ENCODE measurements at places on chromosomes 12 and 14.

DNA sequence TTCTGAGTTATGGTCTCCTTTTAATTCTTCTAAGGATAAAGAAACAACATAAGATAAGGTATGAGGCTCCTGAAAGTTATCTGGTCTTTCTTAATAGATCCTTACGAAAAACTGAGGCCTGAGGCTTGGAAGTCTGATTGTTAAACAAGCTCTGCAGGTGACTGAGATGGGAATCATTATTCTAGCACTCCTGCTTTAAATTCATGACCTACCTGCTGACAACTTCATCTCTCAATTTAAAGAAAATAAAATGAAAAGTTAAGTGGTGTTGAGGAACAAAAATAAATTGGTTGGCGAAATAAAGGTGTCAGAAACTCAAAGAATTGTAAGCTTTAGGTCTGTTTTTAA, 80.1 kb downstream of the FAR2 start:
- no peak for DNase-seq

DNA sequence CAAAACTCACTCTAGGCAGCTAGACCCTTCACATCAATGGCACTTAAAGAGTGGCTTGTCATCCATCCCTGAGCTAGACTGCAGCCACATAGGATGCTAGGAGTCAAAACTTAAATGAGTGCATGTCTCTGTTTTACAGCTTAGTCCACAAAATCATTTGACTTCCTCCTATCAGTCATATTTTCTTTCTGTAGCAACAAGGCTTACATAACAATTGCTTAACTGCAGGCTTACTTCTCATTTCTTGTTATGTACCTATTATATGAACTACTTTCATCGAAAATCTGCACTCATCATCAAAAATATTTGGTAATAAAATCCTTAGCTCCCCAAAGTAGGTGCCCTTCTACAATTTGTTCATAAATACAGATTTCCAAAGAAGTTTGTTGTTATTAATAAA, 30.1 kb downstream of the CLEC1A start:
- no peak for DNase-seq

DNA sequence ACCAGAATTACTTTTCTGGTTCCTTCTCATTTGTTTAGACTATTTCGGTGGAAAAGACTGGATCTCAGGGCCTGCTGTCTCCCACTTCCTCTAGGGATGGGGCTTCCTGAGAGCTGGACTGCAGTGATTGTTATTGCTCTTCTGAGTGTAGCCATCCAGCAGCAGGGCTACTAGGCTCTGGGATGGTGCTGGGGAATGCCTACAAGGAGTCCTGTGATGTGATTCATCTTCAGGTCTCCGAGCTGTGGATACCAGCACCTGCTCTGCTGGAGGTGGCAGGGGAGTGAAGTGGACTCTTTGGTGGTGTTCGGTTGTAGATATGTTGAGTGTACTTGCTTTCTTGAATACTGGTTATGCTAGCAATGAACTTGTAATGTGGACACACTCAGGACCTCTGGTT, 42.7 kb downstream of the AEBP2 start:
- no peak for DNase-seq

DNA sequence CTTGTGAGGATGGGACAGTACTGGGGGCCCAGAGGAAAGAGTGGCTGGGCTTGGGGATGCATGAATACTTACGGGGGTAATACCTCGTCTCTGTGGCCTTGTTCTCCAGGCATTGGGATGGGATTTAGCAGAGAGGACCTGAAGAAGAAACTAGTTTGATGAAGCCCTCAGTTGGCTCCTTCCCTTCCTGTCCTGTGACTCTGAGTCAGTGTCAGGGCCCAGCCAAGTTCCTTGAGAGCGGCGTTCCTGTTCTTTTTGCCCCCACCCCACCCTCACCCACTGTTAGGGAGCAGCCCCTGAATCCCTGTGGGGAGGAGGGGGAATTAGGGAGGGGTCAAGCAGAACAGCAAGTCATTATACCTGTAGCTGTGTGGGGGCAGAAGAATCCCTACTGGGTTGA, 5.2 kb upstream of the LRP1-AS start:
- DNase-seq = no peak

DNA sequence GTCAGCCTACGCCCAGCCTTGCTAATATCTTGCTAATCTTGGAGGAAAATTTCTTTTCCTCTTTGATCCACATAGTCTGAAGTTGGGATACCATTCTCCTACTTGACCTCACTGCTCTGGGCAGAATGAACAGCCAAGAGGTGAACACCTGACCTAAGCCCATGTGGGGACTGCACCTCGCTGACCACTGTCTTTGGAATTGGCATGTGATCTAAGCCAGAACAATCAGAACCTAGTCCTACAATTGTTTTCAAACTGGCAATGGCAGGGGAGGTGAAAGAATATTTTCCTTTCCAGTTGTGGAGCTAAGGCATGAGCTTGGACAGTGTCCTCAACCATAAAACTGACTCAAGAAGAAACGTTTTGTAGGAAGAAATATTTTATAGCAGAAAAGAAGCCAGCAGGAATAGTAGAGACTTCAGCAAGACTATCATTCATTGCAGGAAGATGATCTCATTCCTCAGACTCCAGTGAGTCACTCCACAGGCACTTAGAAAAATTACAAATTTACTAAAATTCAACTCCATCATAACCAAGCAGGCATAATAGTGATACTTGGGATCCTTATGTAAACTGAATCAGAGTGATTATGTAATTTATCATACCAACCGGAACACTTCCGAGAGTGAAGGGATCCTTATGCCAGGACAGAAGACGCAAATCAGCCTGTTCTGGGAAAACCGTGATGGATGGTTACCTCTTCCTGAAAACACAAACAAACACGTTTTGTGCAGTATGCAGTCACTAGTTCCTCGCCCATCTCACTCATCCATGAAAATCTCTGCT, 14.7 kb downstream of the PTPRO start:
- no peak for DNase-seq

GRCh38 chr14:56059054-56059453, 59.2 kb upstream of the PELI2 start:
- DNase-seq = no peak

- peak; percentile 20 for DNase-seq
These were observed 520 bp downstream of the KSR2 start for GRCh38 chr12:117968151-117968789.

GRCh38 chr12:45938566-45938965, 51.8 kb downstream of the SCAF11 start:
- DNase-seq = no peak

DNA sequence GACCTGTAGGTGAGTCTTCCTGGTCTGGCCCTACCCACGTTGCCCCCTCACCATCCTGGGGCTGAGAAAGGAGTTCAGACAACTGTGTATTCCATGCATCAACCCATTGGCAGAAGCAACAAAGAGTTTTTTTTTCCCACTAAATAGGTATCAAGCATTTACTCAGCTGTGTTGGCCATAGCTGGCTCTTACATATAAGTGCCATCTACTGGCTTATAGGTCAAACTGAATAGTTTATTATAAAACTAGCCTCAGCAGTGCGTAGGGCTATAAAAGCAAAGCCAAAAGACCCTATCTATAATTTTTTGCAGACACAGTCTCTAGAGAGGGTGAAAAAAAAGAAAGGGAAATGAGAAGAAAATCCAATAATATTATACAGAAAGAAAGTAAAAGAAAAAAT, 765.2 kb upstream of the MGAT4C start:
- DNase-seq = no peak

DNA sequence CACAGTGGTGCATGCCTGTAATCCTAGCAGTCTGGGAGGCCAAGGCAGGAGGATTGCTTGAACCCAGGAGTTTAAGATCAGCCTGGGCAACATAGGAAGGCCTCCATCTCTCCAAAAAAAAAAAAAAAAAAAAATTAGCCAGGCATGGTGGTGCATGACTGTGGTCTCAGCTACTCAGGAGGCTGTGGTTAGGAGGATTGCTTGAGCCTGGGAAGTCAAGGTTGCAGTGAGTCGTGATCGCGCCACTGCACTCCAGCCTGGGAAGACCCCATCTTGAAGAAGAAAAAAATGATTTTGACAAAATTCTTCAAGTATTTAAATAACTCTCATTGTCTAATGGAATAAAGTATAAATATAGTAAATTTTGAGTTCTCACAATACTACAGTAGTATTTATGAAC, 219.2 kb upstream of the SSTR1 start:
- DNase-seq = no peak

- peak; percentile 65 for DNase-seq
These were observed at the start of gene NOVA1 for GRCh38 chr14:26597589-26598080. TSS of gene NOVA1 (minus strand) at chr14:26598033. CDS start at chr14:26597436, 597 bp downstream.

DNA sequence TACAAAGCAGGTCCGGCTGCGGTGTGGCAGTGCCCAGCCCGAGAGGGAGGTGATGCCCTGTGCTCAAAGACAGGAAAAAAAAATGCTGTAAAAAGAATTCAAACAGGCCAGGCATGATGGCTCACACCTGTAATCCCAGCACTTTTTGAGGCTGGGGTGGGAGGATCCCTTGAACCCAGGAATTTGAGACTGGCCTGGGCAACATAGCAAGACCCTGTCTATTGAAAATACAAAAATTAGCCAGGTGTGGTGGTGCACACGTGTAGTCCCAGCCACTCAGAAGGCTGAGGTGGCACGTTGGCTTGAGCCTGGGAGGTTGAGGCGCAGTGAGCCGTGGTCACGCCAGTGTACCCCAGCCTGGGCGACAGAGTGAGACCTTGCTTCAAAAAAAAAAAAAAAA, 26.4 kb downstream of the DNAH10 start:
- no peak for DNase-seq

- no peak for DNase-seq
These were observed 23.4 kb upstream of the IPO8 start for GRCh38 chr12:30719060-30719459.

- no peak for DNase-seq
These were observed 153.1 kb downstream of the BCAT1 start for GRCh38 chr12:24795699-24796347.

- DNase-seq = no peak
These were observed 35.9 kb downstream of the ACADS start for GRCh38 chr12:120761519-120761934.

DNA sequence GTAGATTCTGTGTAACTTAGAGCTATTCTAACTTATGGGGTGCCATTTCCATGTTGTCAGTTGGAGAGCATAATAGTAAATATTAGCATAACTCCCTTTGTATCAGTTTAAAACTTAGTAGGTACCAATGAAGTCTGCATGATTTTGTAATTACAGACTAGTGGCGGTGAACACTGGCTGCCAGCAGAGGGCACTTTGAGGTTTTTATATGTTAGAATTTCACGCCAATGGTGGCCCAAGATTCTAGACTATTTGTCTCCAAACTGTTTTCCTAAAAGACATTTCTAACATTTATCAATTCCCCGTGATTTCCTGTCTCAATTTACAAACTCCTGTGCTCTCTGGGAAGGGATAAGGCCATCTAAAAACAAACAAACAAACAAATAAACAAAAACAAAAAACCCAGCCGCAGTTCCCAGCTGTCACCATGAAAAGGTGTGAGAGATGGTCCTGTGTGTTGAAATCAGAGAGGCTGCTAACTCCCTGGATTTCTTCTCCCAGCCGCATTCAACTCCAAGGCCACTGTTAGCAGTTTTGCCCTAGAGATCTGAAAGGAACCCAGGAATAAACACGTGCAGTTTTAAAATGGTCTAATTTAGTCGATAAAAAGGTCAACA, 57.6 kb downstream of the BRMS1L start:
- DNase-seq = peak; percentile 60

DNA sequence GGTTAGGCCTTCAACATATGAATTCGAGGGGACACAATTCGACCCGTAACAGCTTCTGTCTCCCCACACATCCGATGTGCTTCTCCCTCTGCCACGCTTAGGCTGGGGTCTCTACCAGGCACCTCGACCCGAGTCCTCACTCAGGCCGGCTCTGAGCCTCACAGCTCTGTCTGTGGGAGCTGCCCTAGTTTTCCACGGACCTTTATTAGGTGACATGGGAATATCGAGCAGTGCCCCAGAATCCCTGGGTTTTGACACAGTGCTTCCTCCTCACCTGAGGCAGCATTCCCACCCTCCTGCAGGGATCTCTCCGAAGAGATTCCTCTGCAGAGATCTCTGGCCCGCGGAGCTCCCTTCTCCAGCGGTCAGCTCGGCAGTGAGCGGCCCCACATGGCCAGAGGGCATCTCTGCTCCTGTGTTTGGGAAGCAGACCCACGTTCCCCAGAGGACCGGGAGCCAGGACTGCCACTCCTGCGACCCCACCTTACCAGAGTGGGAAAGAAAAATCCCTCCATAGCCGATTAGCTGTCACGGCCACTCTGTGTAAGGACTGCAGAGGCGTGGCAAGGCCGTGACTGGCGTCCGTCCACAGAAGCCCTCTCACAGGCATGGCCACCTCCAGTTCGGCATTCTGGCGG, 21.2 kb downstream of the ZBTB42 start:
- DNase-seq = no peak

DNA sequence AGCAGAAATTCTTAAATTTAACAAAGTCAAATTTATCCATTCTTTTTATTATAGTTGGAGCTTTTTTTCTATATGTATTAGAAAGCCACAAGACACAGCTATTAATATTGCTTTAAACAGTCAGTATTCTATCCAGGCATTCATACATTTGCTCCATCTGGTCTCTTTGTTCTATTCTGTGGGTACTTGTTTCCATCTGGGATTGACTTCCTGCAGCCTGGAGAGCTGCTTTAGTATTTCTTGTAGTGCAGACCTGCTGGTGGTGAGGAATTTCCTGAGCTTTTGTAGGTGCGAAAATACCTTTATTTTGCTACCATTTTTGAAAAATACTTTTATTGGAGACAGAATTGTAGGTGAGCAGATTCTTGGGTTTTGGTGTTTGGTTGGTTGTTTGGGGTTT, 29.0 kb downstream of the CCDC60 start:
- no peak for DNase-seq

DNA sequence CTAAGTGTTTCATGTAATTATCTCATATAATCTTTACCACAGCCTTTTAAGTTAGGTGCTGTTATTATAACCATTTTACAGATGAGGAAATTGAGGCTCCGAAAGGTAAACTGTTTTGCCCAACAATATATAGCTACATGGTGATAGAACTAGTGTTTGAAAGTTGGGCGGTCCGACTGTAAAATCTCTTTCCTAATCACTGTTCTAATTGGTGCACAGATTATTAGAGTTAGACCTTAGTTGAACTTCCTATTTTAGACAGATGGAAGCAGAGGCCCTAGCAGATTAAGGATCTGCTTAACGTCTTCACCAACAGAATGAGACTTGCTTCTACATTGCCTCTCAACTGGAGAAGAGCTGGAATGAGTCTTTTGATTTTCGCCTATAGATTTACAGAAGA, 30.0 kb upstream of the DUSP6 start:
- no peak for DNase-seq

DNA sequence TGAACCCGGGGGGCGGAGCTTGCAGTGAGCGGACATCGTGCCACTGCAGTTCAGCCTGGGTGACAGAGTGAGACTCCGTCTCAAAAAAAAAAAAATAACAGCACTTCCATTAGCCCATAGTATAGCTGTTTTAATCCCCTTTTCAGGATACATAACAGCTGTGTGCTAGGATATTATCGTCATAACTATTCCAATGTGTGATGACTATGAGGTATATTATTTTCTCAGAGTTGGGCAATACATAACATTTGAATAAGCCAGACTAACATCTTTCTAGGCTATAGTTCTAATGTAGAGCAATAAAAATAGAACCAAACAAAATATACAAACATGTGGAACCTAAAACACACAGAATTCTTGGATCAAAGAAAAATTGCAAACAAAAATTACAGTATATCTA, 57.1 kb downstream of the MARK3 start:
- no peak for DNase-seq

GRCh38 chr12:105107171-105107493, 399 bp upstream of the WASHC4 start:
- DNase-seq = peak; percentile 46

GRCh38 chr12:60195483-60195882, 599.7 kb downstream of the SLC16A7 start:
- no peak for DNase-seq

All from NCI-H748 treated with DMSO at 0.1 percent for 48 hours (cell line).